ENCODE measurements at places on chromosomes 11 and 22.

DNA sequence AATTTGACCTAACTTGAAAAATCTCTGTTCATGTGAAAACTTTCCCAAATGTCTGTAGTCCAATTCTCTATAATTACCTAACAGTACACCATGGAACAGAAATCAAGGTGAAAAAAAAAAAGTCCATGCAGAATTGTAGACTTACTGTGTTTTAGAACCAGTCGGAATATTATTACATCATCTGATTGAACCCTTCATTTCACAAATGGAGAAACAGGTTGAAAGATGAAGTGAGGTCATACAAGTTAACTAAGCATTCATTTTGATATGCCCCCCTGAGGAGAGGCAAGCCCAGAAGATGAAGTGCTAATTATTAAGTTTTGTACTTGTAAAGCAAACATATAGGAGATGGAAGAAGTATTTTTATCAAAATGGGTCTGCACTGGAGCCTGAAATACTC lies 179.4 kb downstream of the WNT11 start:
- no peak overlapping the region for H3K27ac ChIP-seq
- no peaks in the 10 kb centered on the region for H3K27me3 ChIP-seq
- H3K36me3 ChIP-seq, result peaks cover 17% of the 10 kb centered on the region

DNA sequence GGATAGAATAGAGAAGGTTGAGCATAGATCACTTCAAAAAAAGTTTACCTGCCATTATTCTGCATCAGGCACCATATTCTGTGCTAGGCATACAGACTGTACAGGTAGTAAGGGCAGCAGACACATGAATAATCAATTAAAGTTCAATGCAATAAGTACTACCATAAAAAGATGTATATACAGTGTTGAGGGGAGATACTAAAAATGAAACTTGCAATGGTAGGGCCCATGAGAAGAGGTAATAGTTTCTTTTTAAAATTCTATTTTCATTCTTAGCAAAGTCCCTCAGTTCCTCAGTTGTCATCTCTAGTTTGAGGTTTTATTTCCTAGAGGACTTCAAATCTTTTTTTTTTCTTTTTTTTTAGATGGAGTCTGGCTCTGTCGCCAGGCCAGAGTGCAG lies 819.9 kb downstream of the FAM181B start:
- no peak overlapping the region for H3K27ac ChIP-seq
- no peak overlapping the region for H3K4me3 ChIP-seq
- no peak for DNase-seq
- H3K4me1 ChIP-seq, result peaks cover 2% of the 10 kb centered on the region
- no peaks in the 10 kb centered on the region for H3K36me3 ChIP-seq

DNA sequence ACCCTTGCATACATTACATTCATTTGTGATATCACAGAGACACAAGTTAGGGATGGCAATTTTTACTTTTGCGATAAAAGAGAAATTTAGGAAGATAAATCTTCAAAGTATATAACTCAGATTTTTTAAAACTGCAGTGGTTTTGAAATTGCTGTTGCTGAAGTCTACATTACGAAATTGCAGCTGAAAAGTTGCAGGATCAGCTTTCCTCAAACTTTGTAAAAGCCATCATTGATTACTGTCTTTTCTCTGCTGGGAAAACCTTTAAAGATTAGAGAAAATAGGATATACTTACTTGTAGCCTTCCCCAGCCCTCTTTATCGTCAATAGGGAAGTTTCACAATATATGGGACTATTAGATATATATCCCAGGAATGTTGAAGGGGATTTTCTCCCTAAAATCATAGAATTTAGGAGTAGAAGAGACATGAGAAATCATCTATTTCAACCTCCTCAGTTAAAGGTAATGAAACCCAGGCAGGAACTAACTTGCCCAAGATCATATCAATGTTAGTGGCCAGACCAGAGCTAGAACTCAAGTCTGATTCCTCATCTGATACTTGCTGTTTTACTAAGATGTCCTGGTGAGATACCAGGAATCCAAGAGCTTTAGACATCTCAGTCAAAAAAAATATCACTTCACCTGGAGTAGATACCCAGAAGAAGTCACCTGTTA lies 10.4 kb upstream of the AGBL2 start:
- H3K27ac ChIP-seq, result no peak overlapping the region
- no peaks in the 10 kb centered on the region for H3K27me3 ChIP-seq

DNA sequence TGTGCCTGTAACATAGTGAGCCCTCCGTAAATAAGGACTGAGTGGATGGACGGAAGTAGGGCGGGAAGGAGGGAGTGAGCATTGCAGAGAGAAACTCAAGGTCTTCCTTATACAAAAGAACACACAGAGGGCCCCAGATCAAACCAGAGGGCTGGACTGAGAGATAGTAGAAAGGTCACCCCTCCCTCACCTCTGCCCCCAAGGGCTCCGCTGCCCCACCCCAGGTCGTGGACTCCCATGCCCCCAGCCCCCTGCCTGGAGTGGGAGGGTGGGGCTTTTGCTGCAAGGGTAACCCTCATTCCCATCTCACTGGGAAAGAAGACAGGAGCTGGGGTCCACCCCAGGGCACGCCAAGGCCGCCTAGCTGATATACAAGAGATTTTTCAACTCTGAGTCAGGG lies 157.0 kb downstream of the MN1 start:
- DNase-seq, result no peak
- no peaks in the 10 kb centered on the region for H3K4me1 ChIP-seq
- H3K36me3 ChIP-seq, result no peaks in the 10 kb centered on the region
- H3K27me3 ChIP-seq, result peaks cover 8% of the 10 kb centered on the region
- H3K27ac ChIP-seq, result no peak overlapping the region
- no peak overlapping the region for H3K4me3 ChIP-seq

DNA sequence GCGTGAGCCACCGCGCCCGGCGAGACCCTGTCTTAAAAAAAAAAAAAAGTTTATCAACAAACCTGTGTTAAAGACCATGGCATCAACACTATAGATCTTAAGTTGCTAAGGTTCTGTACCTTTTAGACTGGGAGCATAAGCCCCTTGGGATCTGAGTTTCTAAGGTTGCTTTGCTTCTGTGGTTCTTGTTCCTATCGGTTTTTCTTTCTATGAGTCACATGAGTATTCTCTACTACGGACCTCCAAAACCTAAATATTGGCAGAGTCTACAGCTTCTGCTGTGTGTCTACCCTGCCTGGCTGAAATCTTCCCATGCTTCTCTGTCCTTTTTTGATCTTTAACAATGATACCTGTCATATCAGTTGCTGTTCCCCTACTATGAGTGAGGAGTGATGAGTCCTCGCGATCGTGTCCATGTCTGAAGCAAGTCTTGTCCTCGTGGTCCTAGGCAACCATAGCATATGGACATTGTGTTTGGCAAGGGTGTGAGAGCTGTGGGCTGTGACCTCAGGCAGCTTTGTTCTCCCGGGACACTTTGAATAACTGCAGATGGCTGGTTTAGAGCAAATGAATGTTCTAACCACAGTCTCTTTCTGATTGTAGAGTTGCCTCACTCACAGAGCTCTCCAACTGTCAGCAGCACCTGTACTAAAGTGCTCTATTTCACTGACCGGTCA lies 9.0 kb upstream of the DLAT start:
- no peaks in the 10 kb centered on the region for H3K4me1 ChIP-seq
- no peak overlapping the region for H3K4me3 ChIP-seq
- no peak overlapping the region for H3K27ac ChIP-seq
- H3K27me3 ChIP-seq, result peaks cover 2% of the 10 kb centered on the region
- no peak for DNase-seq

GRCh38 chr11:106424111-106424510 lies 346.6 kb downstream of the AASDHPPT start:
- no peaks in the 10 kb centered on the region for H3K36me3 ChIP-seq
- no peak for DNase-seq
- H3K27ac ChIP-seq, result no peak overlapping the region
- H3K27me3 ChIP-seq, result no peaks in the 10 kb centered on the region
- no peaks in the 10 kb centered on the region for H3K4me1 ChIP-seq

DNA sequence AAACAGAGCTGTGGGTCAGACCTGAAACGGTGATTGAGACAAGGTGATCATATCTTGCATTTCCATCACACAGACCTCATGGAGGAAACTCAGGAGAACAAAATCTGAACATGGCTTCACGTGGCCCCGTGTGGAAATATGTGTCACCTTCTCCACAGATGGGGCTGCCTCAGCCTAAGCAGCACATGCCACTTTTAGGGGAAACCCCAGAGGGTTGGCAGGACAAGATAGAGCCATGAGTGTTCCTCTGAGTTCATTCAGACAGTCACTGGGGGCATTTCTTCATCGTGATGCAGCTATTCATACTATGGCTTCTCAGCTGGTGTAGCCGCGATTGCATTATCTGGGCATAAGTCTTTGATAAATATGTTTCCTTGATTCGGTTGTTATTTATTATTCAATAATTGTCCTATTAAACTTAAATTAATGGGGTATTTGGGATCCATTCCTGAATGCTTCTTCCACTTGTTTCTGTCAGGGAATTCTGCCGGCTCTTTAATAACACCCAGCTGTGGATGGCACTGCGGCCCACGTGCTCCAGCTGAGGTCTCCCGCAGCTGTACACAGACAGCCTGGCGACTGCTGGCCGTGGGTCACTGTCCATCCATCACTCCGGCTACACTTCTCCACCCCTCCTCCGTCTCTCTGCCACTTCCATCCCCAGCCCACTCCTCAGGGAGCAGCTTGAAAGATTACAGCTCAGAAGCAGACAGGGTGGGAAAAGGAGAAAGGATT lies 485.1 kb downstream of the OPCML start:
- H3K36me3 ChIP-seq, result no peaks in the 10 kb centered on the region
- H3K27ac ChIP-seq, result no peak overlapping the region
- no peaks in the 10 kb centered on the region for H3K27me3 ChIP-seq
- H3K4me1 ChIP-seq, result no peaks in the 10 kb centered on the region
- no peak overlapping the region for H3K4me3 ChIP-seq

DNA sequence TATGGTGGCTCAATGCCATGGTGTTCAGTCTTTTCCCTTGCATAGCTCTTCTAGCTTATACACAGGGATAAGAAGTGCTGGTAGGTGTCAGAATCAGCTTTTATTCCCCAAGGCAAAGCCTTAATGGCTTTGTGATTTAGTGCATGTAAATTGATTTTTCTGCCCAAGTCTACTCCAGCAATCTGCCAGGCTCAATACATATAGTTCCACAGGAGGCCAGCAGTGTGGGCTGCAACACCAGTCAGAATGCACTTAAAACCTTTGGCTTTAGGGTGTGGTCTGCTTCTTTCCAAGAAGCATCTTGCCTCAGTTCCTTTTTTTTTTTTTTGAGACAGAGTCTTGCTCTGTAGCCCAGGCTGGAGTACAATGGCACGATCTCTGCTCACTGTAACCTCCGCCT lies 14.5 kb upstream of the CAPRIN1 start:
- no peak overlapping the region for H3K4me3 ChIP-seq
- DNase-seq, result no peak
- peaks cover 5% of the 10 kb centered on the region for H3K27me3 ChIP-seq
- H3K27ac ChIP-seq, result no peak overlapping the region

DNA sequence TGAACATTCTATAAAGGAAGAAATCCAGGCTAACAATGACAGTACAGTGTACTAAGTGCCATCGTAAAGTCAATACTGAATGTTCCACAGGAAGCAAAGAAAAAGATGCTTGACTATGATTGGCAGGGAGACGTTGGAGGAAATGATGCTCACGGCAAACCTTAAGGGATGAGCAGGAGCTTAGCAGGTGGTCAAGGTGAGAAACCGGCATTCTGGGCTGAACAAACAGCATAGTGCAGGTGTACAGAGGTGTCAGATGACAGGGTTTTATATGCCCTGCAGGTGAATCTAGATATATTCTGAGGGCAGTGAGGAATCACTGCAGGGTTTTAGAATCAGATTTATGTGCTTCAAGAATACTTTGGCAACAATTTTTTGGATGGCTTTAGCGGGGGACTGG lies 85.3 kb upstream of the HEPHL1 start:
- H3K27me3 ChIP-seq, result peaks cover 5% of the 10 kb centered on the region
- no peak overlapping the region for H3K4me3 ChIP-seq
- no peaks in the 10 kb centered on the region for H3K36me3 ChIP-seq

DNA sequence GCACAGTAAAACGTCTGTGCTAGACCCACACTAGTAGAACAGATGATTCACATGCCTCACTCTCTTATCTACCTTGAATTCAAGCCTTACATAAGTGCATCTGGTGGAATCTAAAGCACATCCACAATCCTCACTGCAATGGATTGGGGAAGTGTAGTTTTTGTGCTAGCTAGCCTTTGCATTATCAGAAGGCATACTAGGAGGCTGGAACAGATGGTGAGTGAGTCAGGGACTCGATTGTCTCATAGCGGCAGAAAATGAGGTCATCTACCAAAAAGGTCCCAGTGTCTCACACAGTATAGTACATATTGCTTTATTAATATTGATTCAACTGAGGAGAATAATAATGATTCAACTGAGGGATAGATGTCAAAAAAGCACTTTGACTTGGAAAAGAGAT lies 9.3 kb downstream of the MSANTD4 start:
- H3K27ac ChIP-seq, result no peak overlapping the region
- no peak overlapping the region for H3K4me3 ChIP-seq
- DNase-seq, result no peak
- H3K36me3 ChIP-seq, result peaks cover 63% of the 10 kb centered on the region
- no peaks in the 10 kb centered on the region for H3K27me3 ChIP-seq

- DNase-seq, result no peak
- no peak overlapping the region for H3K27ac ChIP-seq
- no peak overlapping the region for H3K4me3 ChIP-seq
- H3K36me3 ChIP-seq, result no peaks in the 10 kb centered on the region
- no peaks in the 10 kb centered on the region for H3K27me3 ChIP-seq
Measured at GRCh38 chr22:25758316-25758715, 16.3 kb downstream of the MYO18B start.

DNA sequence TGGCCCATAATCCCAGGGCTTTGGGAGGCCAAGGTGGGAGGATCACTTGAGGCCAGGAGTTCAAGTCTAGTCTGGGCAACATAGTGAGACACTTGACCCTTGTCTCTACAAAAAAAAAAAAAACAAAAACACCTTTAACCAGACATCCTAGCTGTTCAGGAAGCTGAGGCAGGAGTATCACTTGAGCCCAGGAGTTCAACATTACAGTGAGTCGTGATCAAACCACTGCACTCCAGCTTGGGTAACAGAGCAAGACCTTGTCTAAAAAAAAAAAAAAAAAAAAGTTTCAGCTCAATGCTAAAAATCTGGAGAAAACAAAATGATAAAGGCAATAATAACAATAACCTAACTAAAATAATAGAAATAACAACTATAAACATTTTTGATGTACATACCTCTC lies 22.6 kb upstream of the APLP2 start:
- H3K27ac ChIP-seq, result no peak overlapping the region
- no peak for DNase-seq
- H3K36me3 ChIP-seq, result no peaks in the 10 kb centered on the region
- no peak overlapping the region for H3K4me3 ChIP-seq

Measured in activated naive CD8-positive, alpha-beta T cell treated with anti-CD3 and anti-CD28 coated beads, Interleukin-2, amount 50 U/mL, for 24 hours (primary cell).